ENCODE measurements at places on chromosomes 13 and 19. TPM values are rescaled to one million over a fixed set of nuclear protein-coding genes. Genes with fewer than 3 reads are reported as not detected.

- no peak for DNase-seq
- H3K27me3 ChIP-seq = no peaks in the 10 kb centered on the region
- H3K4me3 ChIP-seq = no peak overlapping the region
- H3K4me1 ChIP-seq = no peaks in the 10 kb centered on the region
- H3K27ac ChIP-seq = no peak overlapping the region
Observed at GRCh38 chr13:74784959-74785358, 650.8 kb upstream of the KLF12 start.

GRCh38 chr19:18666784-18667183, 16.7 kb upstream of the CRTC1 start:
- H3K27ac ChIP-seq = no peak overlapping the region
- DNase-seq = no peak
- no peak overlapping the region for H3K4me3 ChIP-seq
- H3K4me1 ChIP-seq = peaks cover 10% of the 10 kb centered on the region
- peaks cover 6% of the 10 kb centered on the region for H3K36me3 ChIP-seq

GRCh38 chr19:30804751-30805150, 432.6 kb downstream of the ZNF536 start:
- no peak overlapping the region for H3K27ac ChIP-seq
- no peaks in the 10 kb centered on the region for H3K4me1 ChIP-seq
- no peaks in the 10 kb centered on the region for H3K27me3 ChIP-seq
- DNase-seq = no peak
- H3K36me3 ChIP-seq = no peaks in the 10 kb centered on the region

- H3K36me3 ChIP-seq = no peaks in the 10 kb centered on the region
- H3K4me3 ChIP-seq = no peak overlapping the region
- no peak overlapping the region for H3K27ac ChIP-seq
- H3K27me3 ChIP-seq = no peaks in the 10 kb centered on the region
Observed at GRCh38 chr19:56547535-56547934, 8.8 kb downstream of the ZFP28 start.

GRCh38 chr13:61391426-61391825, 24.2 kb downstream of the PCDH20 start:
- no peak for DNase-seq
- no peak overlapping the region for H3K4me3 ChIP-seq
- no peaks in the 10 kb centered on the region for H3K4me1 ChIP-seq
- no peaks in the 10 kb centered on the region for H3K27me3 ChIP-seq
- H3K36me3 ChIP-seq = no peaks in the 10 kb centered on the region

GRCh38 chr13:53010374-53011105, 18.1 kb upstream of the OLFM4 start:
- H3K27ac ChIP-seq = no peak overlapping the region
- no peaks in the 10 kb centered on the region for H3K27me3 ChIP-seq
- no peak overlapping the region for H3K4me3 ChIP-seq
- no peaks in the 10 kb centered on the region for H3K36me3 ChIP-seq

CEP89 gene
- total RNA-seq = 13.1 TPM

DNA sequence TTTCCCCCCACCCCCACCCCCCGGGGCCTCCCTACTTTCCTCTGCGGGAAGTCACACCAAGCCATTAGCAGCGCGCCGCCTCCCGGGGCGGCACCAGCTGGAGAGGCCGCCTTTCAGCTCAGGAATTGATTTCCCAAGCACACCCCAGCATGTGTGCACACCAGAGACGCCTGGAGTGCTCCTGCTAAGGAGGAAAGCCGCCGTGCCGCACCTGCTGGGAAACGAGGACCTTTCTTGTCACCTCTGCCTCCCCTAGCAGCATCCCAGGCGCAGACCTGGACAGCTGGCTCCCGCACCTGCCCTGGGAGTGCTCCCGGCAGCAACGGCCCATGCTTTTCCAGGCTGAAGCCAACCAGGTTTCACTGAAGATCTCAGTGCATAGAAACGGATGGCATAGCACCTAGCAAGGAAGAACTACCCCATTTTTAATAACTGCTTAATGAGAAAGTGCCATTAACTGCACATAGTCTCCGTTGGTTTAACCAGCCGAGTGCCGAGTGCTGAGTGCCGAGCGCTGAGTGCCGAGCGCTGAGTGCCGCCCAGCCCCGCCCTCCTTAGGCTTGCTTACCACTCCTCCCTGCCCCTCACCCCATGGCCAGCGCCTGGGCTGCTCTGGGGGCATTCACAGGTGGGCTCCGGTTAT, 165.0 kb downstream of the USP12 start:
- no peaks in the 10 kb centered on the region for H3K36me3 ChIP-seq
- H3K4me3 ChIP-seq = peak overlapping the region; percentile 36
- H3K27ac ChIP-seq = no peak overlapping the region

PLIN5 gene
- total RNA-seq = 1.8 TPM

DNA sequence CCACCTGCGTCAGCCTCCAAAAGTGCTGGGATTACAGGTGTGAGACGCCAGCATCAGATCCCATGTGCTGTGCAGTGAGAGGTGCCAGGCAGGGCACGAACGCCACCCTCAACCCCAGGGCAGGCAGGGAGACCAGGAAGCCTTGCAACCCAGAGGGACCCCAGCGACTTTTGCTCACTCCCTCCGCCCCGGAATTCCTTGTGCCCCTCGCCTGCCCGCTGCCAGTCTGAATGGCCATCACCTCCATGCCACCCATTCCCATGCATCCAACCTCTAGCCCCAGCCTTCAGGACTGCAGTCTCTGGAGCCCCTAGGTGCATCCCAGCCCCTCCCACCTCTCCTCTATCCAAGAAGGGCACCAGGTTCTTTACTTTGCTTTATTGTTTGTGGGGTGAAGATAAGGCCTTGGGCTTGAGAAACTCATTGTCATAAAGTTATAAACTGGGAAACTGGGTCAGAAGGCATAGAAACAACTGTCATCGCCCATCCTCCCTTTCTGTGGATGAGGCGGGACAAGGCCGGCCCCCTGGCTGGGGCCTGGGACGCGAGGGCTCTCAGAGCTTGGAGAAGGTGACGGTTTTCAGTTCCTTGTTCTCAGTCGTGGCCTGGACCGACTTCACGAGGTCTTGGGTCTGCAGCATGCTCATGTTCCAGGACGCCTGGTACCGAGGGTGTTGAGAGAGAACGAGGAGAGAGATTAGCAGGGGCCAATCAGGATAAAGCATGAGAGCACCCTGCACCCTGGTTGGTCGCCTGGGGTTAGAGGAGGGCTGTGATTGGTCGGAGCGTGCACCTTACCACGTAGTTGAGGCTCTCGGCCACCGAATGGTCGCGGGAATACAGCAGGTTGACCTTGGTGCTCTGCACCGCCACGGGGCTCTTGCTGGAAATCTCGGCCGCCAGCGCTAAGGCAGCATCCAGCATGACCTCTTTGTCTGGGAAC, 2.6 kb upstream of the LGALS4 start:
- DNase-seq = no peak
- no peak overlapping the region for H3K27ac ChIP-seq
- no peaks in the 10 kb centered on the region for H3K27me3 ChIP-seq
- peaks cover 36% of the 10 kb centered on the region for H3K4me1 ChIP-seq
- H3K4me3 ChIP-seq = no peak overlapping the region

- no peaks in the 10 kb centered on the region for H3K27me3 ChIP-seq
- peaks cover 16% of the 10 kb centered on the region for H3K36me3 ChIP-seq
- H3K27ac ChIP-seq = peak overlapping the region; percentile 67
- H3K4me3 ChIP-seq = peak overlapping the region; percentile 92
Observed at GRCh38 chr19:3507371-3508120, 1.4 kb downstream of the FZR1 start.

FFAR1 gene
- not detected for total RNA-seq

DNA sequence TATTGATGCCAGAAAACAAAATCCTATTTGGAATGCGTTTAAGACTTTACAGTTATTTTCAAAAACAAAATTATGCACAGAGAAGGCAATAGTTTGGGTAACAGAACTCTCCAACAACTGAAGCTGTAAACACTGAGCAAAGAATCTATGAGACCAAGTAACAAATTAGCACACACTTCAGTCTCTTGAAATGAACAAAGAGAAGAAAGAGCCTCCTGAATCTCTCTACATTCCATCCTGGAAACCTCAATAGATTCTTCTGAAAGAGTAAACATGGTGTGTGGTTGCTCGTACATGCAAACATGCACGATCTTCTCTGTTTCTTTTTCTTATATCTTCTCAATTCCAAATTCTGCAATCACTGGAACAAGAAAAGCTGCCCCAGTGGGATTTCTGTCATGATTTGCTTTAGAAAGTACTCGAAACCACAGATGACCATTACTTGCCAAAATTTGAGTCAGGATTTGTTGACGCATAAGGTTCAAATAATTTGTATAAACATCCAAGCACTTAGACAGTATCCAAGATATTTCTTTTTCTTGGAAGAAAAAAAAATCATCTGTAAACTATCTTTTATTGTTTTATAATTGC, 137.9 kb upstream of the DACH1 start:
- no peaks in the 10 kb centered on the region for H3K36me3 ChIP-seq
- no peaks in the 10 kb centered on the region for H3K27me3 ChIP-seq
- H3K27ac ChIP-seq = no peak overlapping the region
- no peaks in the 10 kb centered on the region for H3K4me1 ChIP-seq
- H3K4me3 ChIP-seq = no peak overlapping the region

DNA sequence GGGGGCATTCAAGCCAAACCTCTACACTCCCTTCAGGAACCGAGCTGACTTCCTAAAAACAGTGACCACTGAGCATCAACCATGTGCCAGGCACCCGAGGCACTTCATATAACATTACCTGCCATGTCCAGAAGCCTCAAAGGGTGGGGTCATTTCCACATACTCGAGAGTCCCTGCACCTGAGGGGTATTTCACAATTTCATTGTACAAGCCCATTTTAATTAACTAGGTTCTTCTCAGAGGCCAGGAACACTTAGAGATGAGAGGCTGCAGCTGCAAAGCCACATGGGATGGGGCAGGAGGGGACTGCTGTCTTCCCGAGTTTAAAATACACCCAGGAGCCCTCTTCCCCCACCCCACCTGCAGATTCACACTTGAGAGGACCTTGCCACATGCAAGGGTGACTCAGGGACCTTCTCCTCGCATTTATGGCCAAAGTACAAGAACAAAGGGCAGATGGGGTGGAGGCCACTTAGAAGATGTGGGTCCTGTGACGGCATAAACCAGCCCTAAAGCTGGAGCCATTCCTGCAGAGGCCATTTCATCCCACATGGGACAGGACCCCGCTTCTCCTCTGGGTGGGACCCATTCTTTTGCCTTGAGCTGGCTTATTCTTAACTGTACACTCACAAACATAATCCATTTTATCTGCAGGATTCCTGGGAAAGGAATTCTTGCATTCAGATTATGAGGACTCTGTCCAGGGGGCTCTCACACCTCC, 43.9 kb downstream of the RAB20 start:
- H3K27ac ChIP-seq = no peak overlapping the region
- no peak overlapping the region for H3K4me3 ChIP-seq
- H3K36me3 ChIP-seq = peaks cover 18% of the 10 kb centered on the region

GRCh38 chr13:96782186-96782585, 212.1 kb downstream of the OXGR1 start:
- H3K4me1 ChIP-seq = no peaks in the 10 kb centered on the region
- no peak overlapping the region for H3K27ac ChIP-seq
- no peaks in the 10 kb centered on the region for H3K27me3 ChIP-seq
- no peak overlapping the region for H3K4me3 ChIP-seq
- H3K36me3 ChIP-seq = no peaks in the 10 kb centered on the region

- no peaks in the 10 kb centered on the region for H3K27me3 ChIP-seq
- H3K4me1 ChIP-seq = no peaks in the 10 kb centered on the region
- H3K4me3 ChIP-seq = no peak overlapping the region
Observed at GRCh38 chr13:25674371-25674770, 302.6 kb downstream of the ATP8A2 start.

PPFIA3 gene
- total RNA-seq = 6.3 TPM

UBE2L5 gene
- total RNA-seq = 0.22 TPM

FOXA3 gene
- 29.8 TPM for total RNA-seq

GRCh38 chr19:51735759-51736449, 12.1 kb upstream of the HAS1 start:
- H3K4me1 ChIP-seq = no peaks in the 10 kb centered on the region
- no peak for DNase-seq
- H3K27me3 ChIP-seq = peaks cover 4% of the 10 kb centered on the region

DNA sequence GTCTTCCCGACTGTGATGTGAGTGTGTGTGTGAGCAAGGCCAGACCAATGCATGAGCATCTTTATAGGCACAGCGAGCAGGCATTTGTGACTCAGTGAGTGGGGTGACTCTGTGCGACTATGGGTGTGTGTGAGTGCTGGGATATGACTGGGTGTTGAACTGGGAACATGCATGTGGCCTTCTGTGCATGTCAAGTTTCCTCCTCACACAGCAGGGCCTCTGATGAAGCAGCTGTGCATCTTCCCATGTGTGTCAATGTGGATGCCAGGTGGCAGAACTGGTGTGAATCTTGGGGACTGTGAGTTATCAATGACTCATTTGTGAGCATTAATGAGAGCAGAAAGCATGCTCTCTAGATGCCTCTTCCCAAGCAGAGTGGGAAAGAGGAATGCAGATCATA, 12.1 kb upstream of the LGALS14 start:
- no peak overlapping the region for H3K27ac ChIP-seq
- no peak overlapping the region for H3K4me3 ChIP-seq
- H3K27me3 ChIP-seq = no peaks in the 10 kb centered on the region
- peaks cover 57% of the 10 kb centered on the region for H3K4me1 ChIP-seq

FCGBP gene
- 7.0 TPM for total RNA-seq

DNA sequence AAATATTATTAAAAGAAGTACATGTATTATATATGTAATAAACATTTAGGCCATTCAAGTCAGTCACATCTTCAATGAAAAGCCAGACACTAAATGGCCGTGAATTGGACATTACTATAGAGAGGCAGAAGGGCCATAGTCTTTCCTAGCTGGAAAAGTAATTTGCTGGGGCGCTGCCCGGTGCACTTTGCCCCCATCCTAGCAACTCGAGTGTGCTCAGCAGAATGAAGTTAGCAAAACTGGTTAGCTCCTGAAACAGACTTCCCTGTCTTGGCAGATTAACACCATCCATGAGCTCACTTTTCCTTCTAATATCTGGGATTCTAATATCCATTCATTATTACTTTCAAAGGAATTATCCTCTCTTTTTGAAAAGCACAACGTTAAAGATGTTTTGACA, 2.8 kb upstream of the SPRYD7 start:
- no peak overlapping the region for H3K4me3 ChIP-seq
- no peaks in the 10 kb centered on the region for H3K27me3 ChIP-seq
- H3K4me1 ChIP-seq = peaks cover 41% of the 10 kb centered on the region
- peak; percentile 22 for DNase-seq
- H3K36me3 ChIP-seq = no peaks in the 10 kb centered on the region

DNA sequence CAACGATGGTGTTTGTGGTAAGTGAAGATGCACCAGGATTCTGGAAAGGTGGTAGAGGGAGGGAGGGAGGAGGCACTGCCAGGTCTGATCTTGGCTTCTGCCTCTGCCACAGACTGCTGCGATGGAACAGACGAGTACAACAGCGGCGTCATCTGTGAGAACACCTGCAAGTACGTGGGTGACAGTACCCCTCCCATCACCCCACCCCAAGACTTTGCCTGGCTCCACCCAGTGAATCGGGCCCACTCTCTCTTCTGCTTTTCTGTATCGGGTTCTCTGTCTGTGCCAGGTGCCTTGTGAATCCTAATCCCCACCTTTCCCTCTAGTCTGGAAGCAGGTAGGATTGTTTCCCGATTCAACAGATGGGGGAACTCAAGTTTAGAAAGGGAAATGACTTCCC, 2.5 kb downstream of the PRKCSH start:
- H3K4me3 ChIP-seq = no peak overlapping the region
- H3K27me3 ChIP-seq = no peaks in the 10 kb centered on the region
- DNase-seq = no peak
- H3K36me3 ChIP-seq = peaks cover 16% of the 10 kb centered on the region
